ENCODE measurements at places on chromosomes 5 and 9. TPM values are rescaled to one million over a fixed set of nuclear protein-coding genes. Genes with fewer than 3 reads are reported as not detected.

FRMD3 gene
- total RNA-seq = 4.4 TPM

PAEP gene
- total RNA-seq = not detected

CNTFR gene
- not detected for total RNA-seq

EGR1 gene
- total RNA-seq = 126 TPM

LRRC19 gene
- total RNA-seq = not detected

ZBTB26 gene
- 4.2 TPM for total RNA-seq

PCDHA9 gene
- total RNA-seq = not detected

LHX6 gene
- not detected for total RNA-seq

GABBR2 gene
- total RNA-seq = 3.1 TPM

HEMGN gene
- not detected for total RNA-seq

EGFLAM gene
- total RNA-seq = 1.3 TPM

KCNV2 gene
- total RNA-seq = not detected

DNA sequence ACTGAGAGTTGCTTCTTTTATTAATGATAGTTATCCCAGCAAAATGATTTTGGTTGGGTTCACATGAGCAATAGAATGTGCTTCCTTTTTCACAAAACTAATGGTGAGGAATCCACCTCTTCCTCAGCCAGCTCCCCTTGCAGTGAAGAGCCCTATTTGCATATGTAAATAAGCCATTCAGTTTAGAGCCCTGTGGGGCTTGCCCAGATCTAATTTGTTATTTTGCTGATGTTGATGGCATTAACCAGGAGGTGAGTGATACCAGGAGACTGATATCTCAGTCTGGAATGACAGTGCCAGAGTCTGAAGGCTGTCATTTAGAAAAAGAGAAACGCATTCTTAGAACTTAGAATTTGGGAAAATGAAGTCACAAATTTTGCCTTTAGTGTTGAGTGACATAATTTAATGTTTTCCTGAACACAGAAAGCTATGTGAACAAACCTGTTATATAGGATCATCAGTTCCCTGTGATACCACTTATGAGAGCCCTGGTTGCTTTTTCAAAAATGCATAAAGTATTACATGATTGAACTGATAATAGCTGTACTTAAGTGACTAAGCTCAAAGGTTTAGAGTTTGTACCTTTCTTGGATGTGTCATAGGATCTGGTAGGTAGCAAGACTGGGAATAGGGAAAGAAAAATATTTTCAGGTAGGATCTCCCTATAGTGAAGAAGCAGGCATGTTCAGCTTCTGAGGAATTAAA is 271.6 kb downstream of the MAST4 start:
- no peak overlapping the region for H3K27ac ChIP-seq
- no peak overlapping the region for H3K4me3 ChIP-seq
- no peaks in the 10 kb centered on the region for H3K4me1 ChIP-seq
- H3K36me3 ChIP-seq = no peaks in the 10 kb centered on the region
- DNase-seq = no peak

GRCh38 chr9:27107241-27107640 is 1.8 kb upstream of the TEK start:
- no peak for DNase-seq
- peaks cover 5% of the 10 kb centered on the region for H3K36me3 ChIP-seq

GRCh38 chr5:115458416-115458815 is 86.2 kb downstream of the FEM1C start:
- H3K36me3 ChIP-seq = no peaks in the 10 kb centered on the region
- H3K4me3 ChIP-seq = no peak overlapping the region
- peaks cover 28% of the 10 kb centered on the region for H3K4me1 ChIP-seq
- H3K27ac ChIP-seq = no peak overlapping the region
- no peak for DNase-seq

GRCh38 chr5:142356349-142356715 is 31.5 kb upstream of the SPRY4 start:
- peaks cover 56% of the 10 kb centered on the region for H3K4me1 ChIP-seq
- peak overlapping the region; percentile 99 for H3K27ac ChIP-seq
- H3K4me3 ChIP-seq = peak overlapping the region; percentile 81
- H3K27me3 ChIP-seq = no peaks in the 10 kb centered on the region

GRCh38 chr9:31745468-31745867 is 639.0 kb upstream of the ACO1 start:
- H3K27ac ChIP-seq = no peak overlapping the region
- no peak overlapping the region for H3K4me3 ChIP-seq
- H3K4me1 ChIP-seq = no peaks in the 10 kb centered on the region
- no peaks in the 10 kb centered on the region for H3K36me3 ChIP-seq
- no peak for DNase-seq
- no peaks in the 10 kb centered on the region for H3K27me3 ChIP-seq

GRCh38 chr5:96633820-96634219 is 28.4 kb upstream of the CAST start:
- DNase-seq = no peak
- H3K27ac ChIP-seq = no peak overlapping the region
- no peaks in the 10 kb centered on the region for H3K36me3 ChIP-seq
- no peaks in the 10 kb centered on the region for H3K27me3 ChIP-seq
- peak overlapping the region; percentile 7 for H3K4me3 ChIP-seq

- H3K27ac ChIP-seq = no peak overlapping the region
- DNase-seq = no peak
- H3K4me1 ChIP-seq = no peaks in the 10 kb centered on the region
- H3K36me3 ChIP-seq = no peaks in the 10 kb centered on the region
- no peaks in the 10 kb centered on the region for H3K27me3 ChIP-seq
Measured at GRCh38 chr5:32004404-32004803, 169.7 kb downstream of the GOLPH3 start.

- no peak overlapping the region for H3K27ac ChIP-seq
- H3K4me1 ChIP-seq = no peaks in the 10 kb centered on the region
- no peak overlapping the region for H3K4me3 ChIP-seq
- no peaks in the 10 kb centered on the region for H3K36me3 ChIP-seq
- no peaks in the 10 kb centered on the region for H3K27me3 ChIP-seq
Measured at GRCh38 chr9:80699511-80699998, 989.8 kb downstream of the TLE1 start.

DNA sequence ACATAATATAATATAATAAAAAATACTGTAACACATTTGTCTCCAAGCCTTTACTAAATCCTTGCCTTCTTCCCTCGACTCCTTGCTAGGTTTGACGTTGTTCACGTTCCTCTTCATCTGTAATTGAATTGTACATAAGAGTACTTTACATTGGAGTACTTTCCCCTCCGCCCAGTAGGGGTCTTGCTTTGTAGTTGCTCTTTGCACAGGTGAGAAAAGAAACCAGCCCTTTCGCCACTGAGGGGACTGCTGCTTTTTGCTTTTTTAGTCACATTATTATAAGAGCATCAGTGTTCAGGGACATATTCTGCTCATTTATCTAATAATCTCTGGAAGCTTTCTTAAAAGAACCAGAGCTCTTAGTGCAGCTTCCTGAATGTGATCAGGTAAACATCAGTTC is 115.0 kb downstream of the CETN3 start:
- no peaks in the 10 kb centered on the region for H3K4me1 ChIP-seq
- no peaks in the 10 kb centered on the region for H3K36me3 ChIP-seq
- no peak overlapping the region for H3K27ac ChIP-seq
- H3K4me3 ChIP-seq = no peak overlapping the region
- DNase-seq = no peak

- no peak overlapping the region for H3K27ac ChIP-seq
- no peak for DNase-seq
- H3K36me3 ChIP-seq = no peaks in the 10 kb centered on the region
- no peaks in the 10 kb centered on the region for H3K4me1 ChIP-seq
- no peak overlapping the region for H3K4me3 ChIP-seq
Measured at GRCh38 chr5:151580858-151581257, 10.3 kb downstream of the FAT2 start.

DNA sequence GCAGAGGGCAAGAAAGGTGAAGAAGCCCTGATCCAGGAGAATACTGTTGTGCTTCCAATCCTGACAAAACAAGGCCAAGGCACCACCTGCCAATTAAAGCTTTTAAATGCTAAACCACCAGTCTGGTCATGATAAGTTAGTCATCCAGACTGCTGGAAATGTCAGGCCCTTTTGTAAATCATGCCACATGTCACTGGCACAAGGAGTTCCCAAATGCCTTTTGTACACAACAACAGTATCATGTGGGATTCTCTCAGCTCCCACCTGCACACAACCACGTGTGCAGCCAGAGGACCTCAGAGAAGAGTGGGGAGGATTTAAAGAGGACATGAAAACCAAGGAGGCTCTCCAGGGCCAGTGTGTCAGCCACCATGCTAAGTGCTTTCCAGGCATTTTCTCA is 99.3 kb downstream of the CDK5RAP2 start:
- peak; percentile 25 for DNase-seq
- no peak overlapping the region for H3K4me3 ChIP-seq
- H3K27me3 ChIP-seq = peaks cover 1% of the 10 kb centered on the region
- H3K27ac ChIP-seq = 0 out of 2 replicates have a peak overlapping the region, but pooled peaks have one; percentile 24

GRCh38 chr9:136132512-136133050 is 13.9 kb upstream of the TMEM250 start:
- H3K4me1 ChIP-seq = no peaks in the 10 kb centered on the region
- no peak overlapping the region for H3K4me3 ChIP-seq
- DNase-seq = no peak
- no peak overlapping the region for H3K27ac ChIP-seq
- H3K36me3 ChIP-seq = no peaks in the 10 kb centered on the region

DNA sequence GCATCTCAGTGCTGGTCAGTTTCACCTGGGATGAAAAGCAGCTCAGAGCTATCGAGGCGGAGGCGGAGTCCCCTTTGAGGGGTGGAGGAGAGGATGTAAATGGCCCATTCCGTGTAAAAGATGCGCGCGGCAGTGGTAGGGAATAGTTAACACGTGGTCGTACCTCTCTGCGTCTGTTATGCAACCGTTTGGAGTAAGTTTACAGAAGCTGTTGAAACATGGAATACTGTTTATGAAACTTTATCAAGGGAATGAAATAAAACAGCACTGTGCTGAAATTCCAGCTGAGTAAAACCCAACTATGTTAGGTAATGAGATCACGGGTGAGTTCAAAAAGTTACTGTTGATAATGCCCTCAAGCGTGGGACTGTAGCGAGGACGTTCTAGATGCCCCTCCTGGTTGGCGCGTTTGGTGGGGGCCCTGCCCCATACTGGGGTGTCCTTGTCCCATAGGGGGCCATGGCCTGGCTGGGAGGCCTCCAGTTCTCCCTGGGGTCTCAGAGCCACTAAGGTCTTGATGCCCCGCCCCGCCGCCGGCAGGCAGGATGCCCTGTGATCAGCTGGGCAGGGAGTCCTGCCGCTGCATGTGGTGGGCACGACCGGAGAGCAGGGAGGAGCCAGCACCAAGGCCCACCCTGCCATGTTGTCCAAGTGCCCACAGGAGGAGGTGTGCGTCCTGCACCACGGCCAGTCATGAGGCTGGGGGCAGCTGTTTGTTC is 90.9 kb downstream of the COL5A1 start:
- H3K36me3 ChIP-seq = peaks cover 33% of the 10 kb centered on the region
- no peak overlapping the region for H3K27ac ChIP-seq
- DNase-seq = no peak
- no peak overlapping the region for H3K4me3 ChIP-seq
- H3K27me3 ChIP-seq = peaks cover 45% of the 10 kb centered on the region

DNA sequence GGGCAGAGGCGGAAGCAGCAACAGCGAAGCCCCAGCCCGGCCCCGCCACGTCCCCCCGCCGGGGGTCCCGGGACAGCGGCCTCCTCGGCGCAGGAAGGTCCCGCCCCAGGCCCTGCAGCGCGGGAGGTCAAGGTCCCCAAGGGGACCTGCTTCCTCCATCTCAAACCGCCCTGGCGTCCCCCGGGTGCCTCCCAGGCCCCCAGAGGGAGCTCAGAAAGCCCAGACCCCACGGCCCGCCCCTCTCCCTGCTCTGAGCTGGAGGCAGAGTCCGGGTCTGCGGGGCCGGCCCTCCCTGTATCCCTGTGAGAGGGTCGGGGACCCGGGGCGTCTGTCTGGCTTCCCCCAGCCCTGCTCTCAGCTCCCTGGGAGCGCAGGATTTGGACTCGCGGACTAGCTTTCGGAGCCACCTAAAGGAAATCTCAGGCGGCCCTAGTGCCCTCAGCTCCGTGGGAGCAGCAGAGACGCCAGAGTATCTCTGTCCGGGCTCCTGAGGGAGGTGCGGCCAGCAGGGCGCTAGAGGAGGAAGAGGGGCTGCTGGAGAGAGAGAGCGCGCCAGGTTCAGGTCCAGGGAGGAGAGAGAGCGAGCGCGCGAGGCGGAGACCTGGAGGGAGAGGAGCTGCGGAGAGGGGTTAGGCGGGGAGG is 30.7 kb downstream of the EXOC3 start:
- peak overlapping the region; percentile 90 for H3K4me3 ChIP-seq
- peaks cover 9% of the 10 kb centered on the region for H3K4me1 ChIP-seq
- no peak overlapping the region for H3K27ac ChIP-seq
- peak; percentile 14 for DNase-seq
- H3K27me3 ChIP-seq = peaks cover 10% of the 10 kb centered on the region
- peaks cover 8% of the 10 kb centered on the region for H3K36me3 ChIP-seq

GRCh38 chr9:27950382-27950781 is 377.1 kb upstream of the C9orf72 start:
- H3K4me1 ChIP-seq = no peaks in the 10 kb centered on the region
- no peak for DNase-seq
- H3K27me3 ChIP-seq = peaks cover 2% of the 10 kb centered on the region

- H3K4me1 ChIP-seq = peaks cover 12% of the 10 kb centered on the region
- no peak overlapping the region for H3K27ac ChIP-seq
- no peak for DNase-seq
- peaks cover 10% of the 10 kb centered on the region for H3K36me3 ChIP-seq
- no peaks in the 10 kb centered on the region for H3K27me3 ChIP-seq
Measured at GRCh38 chr9:77251050-77251449, 73.7 kb downstream of the VPS13A start.

- H3K4me1 ChIP-seq = peaks cover 53% of the 10 kb centered on the region
- H3K27me3 ChIP-seq = no peaks in the 10 kb centered on the region
- no peak overlapping the region for H3K4me3 ChIP-seq
- H3K27ac ChIP-seq = no peak overlapping the region
Measured at GRCh38 chr5:33336891-33337636, 103.7 kb upstream of the TARS1 start.

GRCh38 chr9:76987594-76988200 is 31.8 kb upstream of the FOXB2 start:
- H3K27ac ChIP-seq = no peak overlapping the region
- peak; percentile 43 for DNase-seq
- H3K4me3 ChIP-seq = no peak overlapping the region
- no peaks in the 10 kb centered on the region for H3K4me1 ChIP-seq
- no peaks in the 10 kb centered on the region for H3K36me3 ChIP-seq

DNA sequence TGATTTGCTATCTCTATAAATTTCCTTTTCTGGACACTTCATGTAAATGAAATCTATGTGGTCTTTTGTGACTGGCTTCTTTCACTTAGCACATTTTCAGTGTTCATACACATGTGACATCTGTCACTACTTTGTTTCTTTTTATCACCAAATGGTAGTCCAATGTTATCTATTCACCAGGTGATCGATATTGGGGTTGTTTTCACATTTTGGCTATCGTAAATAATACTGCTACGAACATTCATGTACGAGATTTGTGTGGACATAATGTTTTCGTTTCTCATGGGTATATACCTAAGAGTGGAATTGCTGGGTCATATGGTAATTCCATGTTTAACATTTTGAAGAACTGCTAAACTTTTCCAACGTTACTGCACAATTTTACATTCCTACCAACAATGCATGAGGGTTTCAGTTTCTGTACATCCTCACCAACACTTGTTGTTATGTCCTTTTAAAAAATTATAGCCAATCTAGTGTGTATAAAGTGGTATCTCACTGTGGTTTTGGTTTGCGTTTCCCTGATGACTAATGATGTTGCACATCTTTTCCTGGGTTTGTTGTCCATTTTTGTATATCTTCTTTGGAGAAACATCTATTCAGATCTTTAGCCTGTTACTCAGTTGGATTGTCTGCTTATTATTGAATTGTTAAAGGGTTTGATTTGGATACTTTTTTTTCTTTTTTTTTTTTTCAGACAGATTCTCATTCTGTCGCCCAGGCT is 263.0 kb downstream of the PDZD2 start:
- no peaks in the 10 kb centered on the region for H3K36me3 ChIP-seq
- no peak for DNase-seq
- H3K27me3 ChIP-seq = peaks cover 5% of the 10 kb centered on the region
- H3K4me3 ChIP-seq = no peak overlapping the region

Data from HFFc6 (cell line).